ENCODE measurements at places on chromosomes 6 and 20. TPM values are rescaled to one million over a fixed set of nuclear protein-coding genes. Genes with fewer than 3 reads are reported as not detected.

Gene ATG5
- 28.0 TPM for total RNA-seq

- DNase-seq: no peak
These were observed 72.3 kb upstream of the TOX2 start for GRCh38 chr20:43842126-43843020.

GRCh38 chr6:111487661-111488060 is 4.6 kb upstream of the REV3L start:
- peak; percentile 88 for DNase-seq

DNA sequence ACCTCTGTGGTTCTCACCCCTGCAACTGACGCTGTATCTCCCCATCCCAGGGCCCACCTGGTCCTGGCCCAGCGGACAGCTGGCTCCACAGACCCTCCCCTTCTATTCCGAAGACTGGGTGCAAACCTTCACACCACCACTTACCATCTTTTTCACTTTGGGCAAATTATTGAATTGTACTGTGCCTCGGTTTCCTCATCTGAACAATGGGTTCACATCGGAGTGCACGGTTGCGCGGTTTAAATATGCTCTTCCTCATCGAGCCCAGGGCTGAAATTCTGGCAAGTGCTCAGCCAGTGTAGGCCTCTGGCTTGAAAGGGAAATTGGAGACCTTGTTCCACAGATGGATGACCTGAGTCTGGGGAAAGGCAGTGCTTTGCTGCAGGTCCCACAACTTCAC is 2.9 kb upstream of the ARFGAP1 start:
- no peak for DNase-seq

GRCh38 chr6:63504777-63505384 is 67.4 kb upstream of the LOC128125822 start:
- no peak for DNase-seq

All from IMR-90 (cell line).